NCI-H146 (cell line): ENCODE measurements at places on chromosomes 2 and 18.

DNA sequence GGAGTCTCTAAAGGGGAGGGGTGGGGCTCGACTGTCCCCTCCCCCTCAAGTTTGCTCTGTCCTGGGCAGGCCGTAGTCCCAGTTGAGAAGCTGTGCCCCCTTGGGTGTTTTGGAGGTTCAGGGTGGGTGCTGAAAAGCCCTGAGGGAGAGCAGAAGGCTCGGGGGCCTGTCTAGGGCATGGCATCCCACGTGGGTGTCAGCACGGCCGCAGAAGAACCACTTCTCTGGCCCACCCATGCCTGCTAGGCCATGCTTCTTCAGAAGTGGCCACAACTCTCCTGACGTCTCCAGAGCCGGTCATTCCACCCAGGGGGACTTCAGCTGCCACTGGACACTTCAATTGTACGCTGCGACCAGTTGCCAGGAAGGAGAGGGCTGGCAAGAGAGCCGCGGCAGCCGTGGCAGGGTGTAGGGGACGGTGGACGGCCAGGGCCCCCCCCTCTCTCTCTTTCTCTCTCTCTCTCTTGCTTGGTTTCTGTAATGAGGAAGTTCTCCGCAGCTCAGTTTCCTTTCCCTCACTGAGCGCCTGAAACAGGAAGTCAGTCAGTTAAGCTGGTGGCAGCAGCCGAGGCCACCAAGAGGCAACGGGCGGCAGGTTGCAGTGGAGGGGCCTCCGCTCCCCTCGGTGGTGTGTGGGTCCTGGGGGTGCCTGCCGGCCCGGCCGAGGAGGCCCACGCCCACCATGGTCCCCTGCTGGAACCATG lies at the start of gene INPP5D:
Gene INPP5D (plus strand): TSS at position 546 of the 704 bp plus-strand sequence. CDS start 137 bp downstream, at position 683.
- no peak for DNase-seq

- DNase-seq, result peak; percentile 24
Measured at GRCh38 chr2:217988014-217988839, 14.6 kb downstream of the TNS1 start.

GRCh38 chr2:68698567-68699377 lies 35.8 kb upstream of the ARHGAP25 start:
- DNase-seq, result peak; percentile 86

- DNase-seq, result no peak
Measured at GRCh38 chr2:109322111-109322510, 193.1 kb downstream of the SH3RF3 start.

GRCh38 chr2:176098366-176099158 lies 1.0 kb upstream of the HOXD12 start:
- peak; percentile 79 for DNase-seq

GRCh38 chr2:102401456-102401855 lies 21.5 kb upstream of the IL18RAP start:
- DNase-seq, result no peak

DNA sequence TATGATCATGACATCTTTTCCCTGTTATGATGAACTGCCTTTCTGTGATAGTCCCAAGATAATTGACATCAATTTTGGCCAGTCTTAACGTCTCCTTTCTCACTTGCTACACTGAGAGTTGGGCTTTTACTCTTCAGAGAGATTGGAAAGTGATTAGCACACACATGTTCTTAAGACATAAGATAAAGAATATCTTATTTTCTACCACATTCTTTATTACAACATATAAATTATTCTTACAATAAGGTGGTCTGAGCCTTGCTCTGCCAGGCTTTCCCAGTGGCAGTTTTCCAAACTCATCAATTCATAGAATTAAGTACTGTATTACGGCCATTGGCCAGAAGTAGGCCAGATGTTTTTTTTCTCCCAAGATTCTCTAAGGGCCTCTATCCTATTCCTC lies 5.7 kb upstream of the DSC3 start:
- DNase-seq, result no peak

DNA sequence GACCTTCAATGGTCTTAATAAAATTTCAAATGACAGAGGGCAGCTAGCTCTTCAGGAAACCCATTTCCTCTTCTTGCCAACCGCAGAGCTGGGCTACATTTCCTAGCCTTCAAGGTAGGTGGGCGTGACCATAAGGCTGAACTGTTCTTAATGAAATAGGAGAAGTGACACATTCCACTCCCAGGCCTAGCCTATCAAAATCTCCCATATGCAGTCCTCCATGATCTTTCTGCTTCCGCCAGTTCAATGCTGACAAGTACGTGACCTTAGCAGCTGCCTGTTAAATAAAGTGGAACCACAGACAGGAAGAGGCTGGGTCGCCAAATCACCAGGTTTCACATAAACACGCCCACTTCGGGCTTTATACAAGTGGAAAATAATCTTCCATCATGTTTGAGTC lies 13.2 kb downstream of the SERPINE2 start:
- DNase-seq, result no peak

DNA sequence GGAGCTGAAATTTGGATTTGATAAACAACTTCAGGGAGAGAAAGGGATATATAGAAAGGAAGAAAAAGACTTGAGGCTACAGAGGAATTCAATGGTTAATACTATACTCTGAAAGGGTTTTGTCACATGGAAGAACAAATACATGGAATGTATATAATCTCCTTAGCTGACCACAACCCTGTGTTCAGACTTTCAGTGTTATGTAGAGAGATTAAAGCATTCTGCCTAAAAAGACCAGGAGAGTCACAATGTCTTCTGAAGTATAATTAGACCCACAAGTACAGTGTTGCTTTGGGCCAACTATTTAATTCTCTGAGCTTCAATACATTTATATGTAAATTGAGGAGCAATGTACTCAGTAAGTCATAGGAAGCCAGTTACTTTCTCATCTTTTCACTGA lies 123.8 kb upstream of the FSHR start:
- no peak for DNase-seq

DNA sequence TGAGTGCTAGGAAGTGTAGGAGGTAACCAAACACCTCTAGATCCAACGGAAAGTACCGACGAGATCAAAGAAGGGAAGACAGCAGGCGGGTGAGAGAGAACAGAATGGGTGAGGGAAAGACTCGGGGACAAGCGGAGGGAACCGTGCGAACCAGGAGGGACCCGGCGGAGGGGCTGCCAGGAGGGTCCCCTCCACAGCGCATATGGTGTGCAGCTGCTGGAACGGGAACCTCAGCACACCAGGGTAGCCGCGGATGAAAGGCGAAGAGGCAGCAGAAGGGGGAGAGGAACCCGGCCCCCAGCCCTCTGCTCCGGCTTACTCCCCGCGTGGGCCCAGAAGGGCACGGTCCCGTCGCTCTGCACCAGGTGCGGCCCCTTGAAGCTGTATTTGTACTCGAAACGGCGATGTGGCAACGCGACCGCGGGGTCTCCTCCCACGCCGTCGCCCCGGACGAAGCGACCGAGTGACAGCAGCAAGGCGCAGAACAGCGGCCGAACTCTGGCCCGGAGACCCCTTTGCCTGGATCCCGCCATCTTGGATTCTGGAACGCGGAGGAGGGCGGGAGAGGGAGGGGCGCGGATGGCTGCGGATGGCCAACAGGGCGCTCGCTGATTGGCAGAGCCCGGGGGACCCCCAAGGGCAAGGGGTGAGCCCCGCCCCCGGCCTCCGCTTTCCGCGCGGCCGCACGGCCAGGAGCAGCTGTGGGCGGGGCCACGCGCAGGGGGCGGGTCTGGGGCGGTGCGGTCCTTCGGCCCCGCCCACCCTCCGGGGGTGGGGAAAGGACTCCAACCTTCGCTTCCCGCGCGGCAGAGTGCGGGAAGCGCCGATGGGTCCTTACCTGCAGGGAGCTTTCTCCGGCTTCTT lies at the start of gene LMAN1:
Gene LMAN1 (minus strand): TSS at position 554 of the 864 bp plus-strand sequence. CDS start 21 bp downstream, at position 533.
- peak; percentile 99 for DNase-seq

GRCh38 chr2:240799033-240799820 lies 20.8 kb downstream of the KIF1A start:
- no peak for DNase-seq

DNA sequence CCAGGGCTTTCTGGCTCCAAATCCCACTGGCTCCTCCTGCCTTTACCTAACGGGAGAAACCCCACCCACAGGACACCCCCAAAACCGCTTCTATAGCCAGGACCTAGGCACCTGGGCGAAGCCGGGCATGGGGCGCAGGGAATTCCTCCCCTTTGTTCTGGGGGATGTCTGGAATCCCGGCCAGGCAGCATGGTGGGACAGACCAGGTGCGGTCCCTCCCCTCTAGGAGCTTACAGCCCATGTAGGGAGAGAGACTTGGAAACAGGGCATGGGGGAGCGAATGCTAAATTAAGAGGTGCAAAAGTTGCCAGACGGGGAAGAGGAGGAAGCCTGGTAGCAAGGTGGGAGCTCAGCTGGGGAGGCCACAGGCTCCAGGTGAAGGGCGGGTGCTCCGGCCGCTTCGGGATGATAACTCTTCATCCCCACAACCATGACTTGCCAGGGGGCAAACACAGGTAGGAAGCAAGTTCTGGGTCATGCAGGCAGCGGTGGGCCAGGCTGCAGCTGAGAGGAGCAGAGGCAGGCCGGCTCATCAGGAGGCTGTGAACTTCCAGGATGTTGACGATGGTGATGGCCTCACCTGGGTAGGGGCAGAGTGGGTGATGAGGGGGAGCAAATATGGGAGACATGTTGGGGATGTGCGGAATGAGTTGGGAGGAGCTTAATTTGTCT lies 1.3 kb downstream of the TMEM37 start:
- no peak for DNase-seq

GRCh38 chr2:275466-275865 lies 10.7 kb downstream of the ACP1 start:
- no peak for DNase-seq

DNA sequence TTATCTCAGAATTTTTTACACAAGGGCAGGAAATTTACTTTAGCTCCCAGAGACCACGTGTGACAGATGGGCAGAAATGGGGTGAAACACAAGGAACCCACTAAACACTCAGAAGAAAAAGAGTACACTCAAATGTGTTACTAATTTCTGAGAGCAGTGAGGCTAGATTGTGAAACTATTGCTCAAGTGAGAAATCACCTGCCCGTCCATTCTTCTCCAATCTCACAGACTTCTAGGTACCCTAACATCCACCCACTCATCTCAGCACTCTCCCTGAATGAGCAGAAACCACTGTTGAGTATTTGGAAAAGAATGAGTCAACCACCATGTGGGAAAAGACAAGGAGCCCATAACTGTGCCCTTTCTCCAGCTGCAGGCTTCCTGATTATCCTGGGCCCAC lies 293.0 kb upstream of the CDH2 start:
- DNase-seq, result no peak

GRCh38 chr2:42230891-42231290 lies 61.7 kb downstream of the EML4 start:
- DNase-seq, result no peak

- DNase-seq, result no peak
Measured at GRCh38 chr2:167487728-167488127, 599.4 kb downstream of the XIRP2 start.

- DNase-seq, result no peak
Measured at GRCh38 chr2:228329282-228329681, 147.8 kb upstream of the SPHKAP start.

- DNase-seq, result peak; percentile 22
Measured at GRCh38 chr2:130834931-130835765, 1.6 kb upstream of the ARHGEF4 start.

- no peak for DNase-seq
Measured at GRCh38 chr2:97712693-97713295, 582 bp upstream of the ZAP70 start.

- no peak for DNase-seq
Measured at GRCh38 chr2:160869411-160869810, 290.8 kb upstream of the TANK start.

GRCh38 chr2:61713457-61713856 lies 140.4 kb downstream of the FAM161A start:
- no peak for DNase-seq
